CD4-positive, alpha-beta memory T cell (primary cell): ENCODE measurements at places on chromosomes 1 and 21. TPM values are rescaled to one million over a fixed set of nuclear protein-coding genes. Genes with fewer than 3 reads are reported as not detected.

- no peak overlapping the region for H3K4me3 ChIP-seq
- no peaks in the 10 kb centered on the region for H3K36me3 ChIP-seq
- H3K27me3 ChIP-seq, result no peaks in the 10 kb centered on the region
- peaks cover 8% of the 10 kb centered on the region for H3K4me1 ChIP-seq
These were observed 70.0 kb upstream of the MRPS6 start for GRCh38 chr21:34003428-34003827.

DNA sequence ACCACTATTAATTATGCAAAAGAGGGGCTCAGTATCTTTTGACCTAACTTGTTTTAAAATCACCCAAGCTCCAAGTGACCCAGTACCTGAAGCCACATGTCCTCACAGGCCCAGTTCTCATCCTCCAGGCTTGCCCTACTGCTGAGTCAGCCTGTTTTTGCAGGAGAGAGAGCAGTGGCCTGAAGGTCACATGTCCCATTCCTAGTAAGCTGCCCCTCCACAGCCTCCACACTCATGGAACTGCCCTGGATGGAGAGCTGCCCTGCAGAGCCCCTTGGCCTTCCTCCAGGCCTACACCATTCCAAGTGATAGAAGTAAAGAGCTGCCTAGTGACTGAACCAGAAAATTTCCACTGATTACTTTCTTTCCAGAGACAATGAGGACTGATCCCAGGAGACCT is 139.8 kb upstream of the ST6GALNAC5 start:
- H3K36me3 ChIP-seq, result no peaks in the 10 kb centered on the region
- no peaks in the 10 kb centered on the region for H3K4me1 ChIP-seq
- no peak overlapping the region for H3K4me3 ChIP-seq
- H3K27me3 ChIP-seq, result no peaks in the 10 kb centered on the region
- no peak for DNase-seq

GRCh38 chr1:202438393-202439174 is 90.1 kb downstream of the PPP1R12B start:
- no peaks in the 10 kb centered on the region for H3K4me1 ChIP-seq
- no peak for DNase-seq
- peaks cover 9% of the 10 kb centered on the region for H3K36me3 ChIP-seq
- H3K27ac ChIP-seq, result no peak overlapping the region

DNA sequence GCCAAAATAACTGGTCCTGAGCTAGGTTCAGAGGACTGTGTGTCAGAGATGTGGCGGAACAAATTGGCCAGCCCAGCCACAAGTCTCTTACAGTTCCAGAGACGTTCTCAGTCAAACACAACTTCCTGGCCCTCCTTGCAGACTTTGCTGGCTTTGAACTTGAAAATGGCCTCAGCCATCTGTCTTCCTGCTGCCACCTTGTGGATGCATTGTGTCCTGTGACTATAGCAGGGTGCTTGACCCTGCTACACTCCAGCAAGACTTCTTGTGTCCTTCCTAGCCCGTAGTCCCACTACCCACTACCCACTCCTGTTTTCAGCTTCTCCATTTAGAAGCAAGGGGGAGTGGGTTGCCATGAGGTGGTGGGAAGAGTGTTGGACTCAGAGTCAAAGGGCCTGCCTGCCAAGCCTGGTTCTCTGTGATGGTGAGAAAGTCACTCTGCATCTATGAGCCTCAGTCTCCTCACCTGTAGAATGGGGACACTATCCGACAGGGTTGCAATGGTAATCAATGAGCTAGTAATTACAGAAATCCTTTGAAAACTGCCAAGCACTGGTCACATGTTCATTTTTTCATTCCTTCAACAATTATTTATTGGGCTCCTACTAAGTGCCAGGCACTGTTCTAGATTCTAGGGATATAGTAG is 109.9 kb downstream of the IGSF21 start:
- H3K4me1 ChIP-seq, result no peaks in the 10 kb centered on the region
- H3K4me3 ChIP-seq, result no peak overlapping the region
- no peaks in the 10 kb centered on the region for H3K27me3 ChIP-seq
- H3K36me3 ChIP-seq, result no peaks in the 10 kb centered on the region

GRCh38 chr21:32350981-32351380 is 41.8 kb downstream of the URB1 start:
- H3K27me3 ChIP-seq, result no peaks in the 10 kb centered on the region
- H3K36me3 ChIP-seq, result peaks cover 80% of the 10 kb centered on the region
- H3K4me3 ChIP-seq, result no peak overlapping the region
- no peak overlapping the region for H3K27ac ChIP-seq
- H3K4me1 ChIP-seq, result no peaks in the 10 kb centered on the region

GRCh38 chr1:205690122-205690756 is 9.9 kb upstream of the SLC45A3 start:
- H3K4me1 ChIP-seq, result no peaks in the 10 kb centered on the region
- no peaks in the 10 kb centered on the region for H3K36me3 ChIP-seq
- H3K27ac ChIP-seq, result no peak overlapping the region
- no peak overlapping the region for H3K4me3 ChIP-seq

CFAP107 gene
- total RNA-seq, result not detected

DNA sequence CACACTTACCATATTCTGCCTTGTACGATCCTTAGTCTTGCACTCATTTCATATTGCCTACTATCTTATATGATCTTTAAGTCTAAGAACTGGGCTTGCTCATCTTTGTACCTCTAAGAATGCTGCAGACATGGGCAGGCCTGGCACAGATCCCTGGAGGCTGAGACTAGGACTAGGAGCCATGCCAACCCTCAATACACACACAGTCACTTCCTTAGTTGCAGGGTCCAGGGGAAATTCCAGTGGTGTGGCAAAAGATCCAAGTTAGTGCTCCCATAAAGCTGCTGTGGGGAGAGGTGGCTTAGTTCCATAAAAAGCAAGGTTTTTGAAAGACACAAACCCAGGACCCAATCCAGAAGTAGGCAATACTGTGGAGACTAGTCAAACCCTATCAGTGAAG is 59.9 kb downstream of the CYYR1 start:
- no peaks in the 10 kb centered on the region for H3K4me1 ChIP-seq
- H3K27me3 ChIP-seq, result no peaks in the 10 kb centered on the region
- no peak overlapping the region for H3K27ac ChIP-seq
- no peak for DNase-seq

- no peaks in the 10 kb centered on the region for H3K36me3 ChIP-seq
- H3K27ac ChIP-seq, result no peak overlapping the region
- peaks cover 5% of the 10 kb centered on the region for H3K27me3 ChIP-seq
- no peaks in the 10 kb centered on the region for H3K4me1 ChIP-seq
- no peak for DNase-seq
These were observed 26.3 kb downstream of the FHAD1 start for GRCh38 chr1:15273274-15273673.

- DNase-seq, result no peak
- no peak overlapping the region for H3K27ac ChIP-seq
- H3K36me3 ChIP-seq, result no peaks in the 10 kb centered on the region
- no peaks in the 10 kb centered on the region for H3K27me3 ChIP-seq
These were observed 116.5 kb downstream of the MRPL39 start for GRCh38 chr21:25490742-25491141.

GRCh38 chr1:165942062-165942461 is 114.6 kb downstream of the UCK2 start:
- H3K4me3 ChIP-seq, result no peak overlapping the region
- no peak overlapping the region for H3K27ac ChIP-seq
- no peak for DNase-seq
- H3K27me3 ChIP-seq, result no peaks in the 10 kb centered on the region
- H3K4me1 ChIP-seq, result no peaks in the 10 kb centered on the region

RXFP4 gene
- total RNA-seq, result not detected

GRCh38 chr1:7956218-7957032 is 5.1 kb upstream of the PARK7 start:
- no peak overlapping the region for H3K4me3 ChIP-seq
- H3K27me3 ChIP-seq, result no peaks in the 10 kb centered on the region
- DNase-seq, result no peak
- peaks cover 38% of the 10 kb centered on the region for H3K4me1 ChIP-seq

GRCh38 chr1:236545621-236546169 is 21.9 kb downstream of the LGALS8 start:
- no peak overlapping the region for H3K4me3 ChIP-seq
- H3K27ac ChIP-seq, result no peak overlapping the region
- DNase-seq, result no peak
- peaks cover 89% of the 10 kb centered on the region for H3K36me3 ChIP-seq
- no peaks in the 10 kb centered on the region for H3K27me3 ChIP-seq
- peaks cover 21% of the 10 kb centered on the region for H3K4me1 ChIP-seq

DNA sequence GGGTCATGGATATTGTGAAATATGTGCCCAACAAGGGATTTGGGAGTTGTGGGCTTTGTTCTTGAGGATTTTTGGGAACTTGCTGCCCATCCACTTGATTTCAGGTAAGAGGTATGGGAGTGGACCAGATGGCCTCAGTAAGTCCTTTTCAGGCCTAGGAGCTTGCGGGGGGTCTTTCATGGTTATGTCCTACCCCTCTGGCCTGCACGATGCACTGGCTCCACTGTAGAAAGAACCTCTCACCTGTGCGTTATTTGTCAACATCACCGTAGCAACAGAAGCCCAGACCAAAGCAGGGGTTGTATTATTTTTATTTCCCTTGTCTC is 8.6 kb downstream of the RIIAD1 start:
- no peak overlapping the region for H3K27ac ChIP-seq
- no peaks in the 10 kb centered on the region for H3K4me1 ChIP-seq

DNA sequence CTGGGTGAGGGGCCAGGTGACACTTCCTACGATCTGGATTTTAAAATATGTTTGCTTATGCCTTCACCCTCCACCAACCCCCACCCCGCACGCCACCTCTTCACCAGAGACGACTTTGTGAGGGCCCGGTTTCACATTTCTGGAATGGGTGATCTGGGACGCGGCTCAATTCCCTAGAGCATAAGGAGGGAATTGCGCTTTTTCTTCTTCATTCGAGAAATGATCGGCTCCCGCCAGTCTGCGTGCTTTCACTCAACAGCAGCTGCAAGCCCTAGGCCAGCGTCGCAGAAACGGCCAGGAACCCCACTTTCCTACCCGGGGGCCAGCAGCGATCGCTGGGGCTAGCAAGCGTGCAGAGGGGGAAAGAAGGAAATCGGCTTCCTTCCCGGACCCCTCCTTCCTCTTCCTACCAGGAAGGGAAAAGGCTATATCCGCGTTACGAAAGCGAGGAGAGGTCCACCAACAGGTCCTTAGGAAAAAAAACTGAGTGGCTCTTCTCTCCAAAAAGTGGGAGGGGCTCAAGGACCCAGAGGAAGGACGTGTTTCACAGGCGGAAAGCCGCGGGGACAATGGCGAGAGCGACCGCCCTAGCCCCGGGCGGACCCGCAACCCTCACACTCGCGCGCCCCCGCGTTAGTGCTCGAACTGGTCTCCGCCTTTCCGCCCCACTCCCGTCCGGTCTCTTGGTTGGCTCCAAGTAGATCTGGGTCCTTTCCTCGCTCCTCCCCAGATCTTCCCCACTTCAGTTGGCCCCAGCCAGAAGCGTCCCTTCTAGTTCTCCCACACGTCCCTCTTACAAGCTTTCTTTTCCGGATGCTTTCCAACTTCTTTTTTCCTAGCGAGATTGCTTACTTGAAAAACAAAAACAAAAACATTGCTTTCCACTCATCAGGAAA is 1.1 kb upstream of the ADAMTS1 start:
- H3K27ac ChIP-seq, result no peak overlapping the region
- peaks cover 28% of the 10 kb centered on the region for H3K4me1 ChIP-seq
- DNase-seq, result no peak
- no peak overlapping the region for H3K4me3 ChIP-seq
- no peaks in the 10 kb centered on the region for H3K36me3 ChIP-seq

DNA sequence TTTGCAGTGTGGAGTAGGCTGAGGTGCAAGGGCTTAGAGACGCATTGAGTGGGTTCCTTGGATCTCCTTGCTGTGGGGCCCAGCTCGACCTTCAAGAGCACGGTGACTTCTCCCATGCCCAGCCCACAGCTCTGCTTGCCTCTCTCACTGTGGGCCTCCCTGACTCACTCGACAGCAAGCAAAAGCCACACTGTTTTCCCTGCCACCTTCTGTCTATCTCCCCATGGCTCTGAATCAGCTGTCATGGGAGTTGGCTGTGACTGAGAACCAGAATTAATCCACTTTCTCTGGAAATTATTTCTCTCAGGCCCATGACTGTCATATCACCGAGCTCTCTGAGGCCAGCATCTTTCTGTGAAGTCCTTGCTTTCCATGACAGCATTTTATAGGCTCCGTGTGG is 140.7 kb downstream of the NOS1AP start:
- H3K27me3 ChIP-seq, result peaks cover 3% of the 10 kb centered on the region
- no peaks in the 10 kb centered on the region for H3K4me1 ChIP-seq
- H3K4me3 ChIP-seq, result no peak overlapping the region
- no peak overlapping the region for H3K27ac ChIP-seq
- no peaks in the 10 kb centered on the region for H3K36me3 ChIP-seq

- no peak overlapping the region for H3K4me3 ChIP-seq
- no peaks in the 10 kb centered on the region for H3K4me1 ChIP-seq
- no peaks in the 10 kb centered on the region for H3K36me3 ChIP-seq
- no peaks in the 10 kb centered on the region for H3K27me3 ChIP-seq
- no peak for DNase-seq
These were observed 275.2 kb downstream of the COL11A1 start for GRCh38 chr1:102833151-102833550.

DNA sequence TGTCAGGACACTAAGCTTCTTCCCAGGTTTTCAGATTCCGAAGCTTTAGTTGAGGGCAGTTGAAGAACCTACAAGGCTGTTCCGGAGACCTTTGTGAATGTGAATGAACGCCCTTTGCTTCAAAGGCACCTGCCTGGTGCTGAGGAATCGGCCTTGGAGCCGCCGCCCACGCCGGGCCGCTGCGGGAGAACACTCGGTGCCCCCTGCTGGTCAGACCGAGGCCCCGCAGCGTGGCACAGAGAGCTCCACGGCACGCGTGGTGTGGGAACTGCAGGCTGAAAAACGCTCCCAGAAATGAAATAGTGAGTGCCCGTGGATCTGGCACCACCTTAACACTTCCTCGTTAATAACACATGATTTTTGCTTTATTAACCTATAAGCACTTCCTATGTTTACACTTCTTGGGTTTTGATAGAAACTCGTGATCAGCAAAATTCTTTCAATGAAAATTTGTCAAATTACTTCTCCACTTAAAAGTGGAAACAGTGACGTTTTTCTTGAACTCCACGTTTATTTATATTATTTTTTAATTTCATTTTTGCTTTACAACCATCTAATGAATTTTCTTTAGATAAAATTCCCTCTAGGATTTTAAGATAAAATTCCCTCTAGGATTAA is 460.6 kb downstream of the DSCAM start:
- no peaks in the 10 kb centered on the region for H3K4me1 ChIP-seq
- H3K4me3 ChIP-seq, result no peak overlapping the region
- H3K36me3 ChIP-seq, result no peaks in the 10 kb centered on the region
- DNase-seq, result no peak
- H3K27me3 ChIP-seq, result no peaks in the 10 kb centered on the region
- no peak overlapping the region for H3K27ac ChIP-seq

- H3K4me1 ChIP-seq, result peaks cover 15% of the 10 kb centered on the region
- no peak overlapping the region for H3K4me3 ChIP-seq
- DNase-seq, result no peak
- H3K36me3 ChIP-seq, result peaks cover 57% of the 10 kb centered on the region
These were observed 11.7 kb downstream of the PYHIN1 start for GRCh38 chr1:158943059-158943458.

GRCh38 chr1:69230208-69230607 is 337.5 kb upstream of the LRRC7 start:
- no peaks in the 10 kb centered on the region for H3K27me3 ChIP-seq
- no peak for DNase-seq
- H3K36me3 ChIP-seq, result no peaks in the 10 kb centered on the region
- no peak overlapping the region for H3K27ac ChIP-seq
- H3K4me3 ChIP-seq, result no peak overlapping the region

CFHR1 gene
- total RNA-seq, result not detected
